ENCODE measurements at places on chromosomes 3 and 15. TPM values are rescaled to one million over a fixed set of nuclear protein-coding genes. Genes with fewer than 3 reads are reported as not detected.

DNA sequence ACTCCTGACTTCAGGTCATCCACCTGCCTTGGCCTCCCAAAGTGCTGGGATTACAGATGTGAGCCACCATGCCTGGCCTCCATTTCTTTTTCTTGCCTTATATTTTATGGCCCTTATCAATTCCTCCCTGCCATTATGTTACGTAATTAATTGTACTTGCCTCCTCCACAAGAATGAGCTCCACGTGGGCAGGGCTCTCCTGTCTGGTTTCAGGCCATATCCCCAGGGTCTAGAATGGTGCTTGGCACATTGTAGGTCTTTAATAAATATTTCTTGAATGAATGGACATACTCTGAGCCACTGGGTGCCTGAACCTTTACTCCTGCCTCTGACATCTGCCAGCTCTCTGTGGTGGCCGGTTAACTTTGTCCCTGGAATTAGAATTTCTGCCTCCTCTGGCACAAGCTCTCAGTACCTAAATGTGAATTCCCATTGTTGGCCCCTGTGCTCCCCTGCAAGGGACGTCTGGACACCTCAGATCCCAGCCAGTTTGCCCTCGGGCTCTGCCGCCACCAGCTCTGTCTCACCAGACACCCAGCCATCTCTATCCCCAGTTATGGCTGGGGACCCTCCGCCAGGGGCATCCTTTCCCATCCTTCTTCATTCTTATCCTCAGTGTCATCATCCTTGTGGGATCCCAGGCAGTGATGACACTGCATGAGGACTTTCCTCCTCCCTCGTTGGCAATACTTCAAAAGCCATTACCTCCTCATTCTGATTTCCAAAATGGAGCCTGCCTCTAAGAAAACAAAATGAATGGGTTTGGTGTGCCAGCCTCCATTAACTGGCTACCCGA, 165.6 kb upstream of the SMAD3 start:
- DNase-seq, result no peak

GRCh38 chr3:71176366-71176765, 407.2 kb downstream of the FOXP1 start:
- DNase-seq, result no peak

- no peak for DNase-seq
Observed at GRCh38 chr3:168544097-168544957, 448.6 kb upstream of the GOLIM4 start.

DNA sequence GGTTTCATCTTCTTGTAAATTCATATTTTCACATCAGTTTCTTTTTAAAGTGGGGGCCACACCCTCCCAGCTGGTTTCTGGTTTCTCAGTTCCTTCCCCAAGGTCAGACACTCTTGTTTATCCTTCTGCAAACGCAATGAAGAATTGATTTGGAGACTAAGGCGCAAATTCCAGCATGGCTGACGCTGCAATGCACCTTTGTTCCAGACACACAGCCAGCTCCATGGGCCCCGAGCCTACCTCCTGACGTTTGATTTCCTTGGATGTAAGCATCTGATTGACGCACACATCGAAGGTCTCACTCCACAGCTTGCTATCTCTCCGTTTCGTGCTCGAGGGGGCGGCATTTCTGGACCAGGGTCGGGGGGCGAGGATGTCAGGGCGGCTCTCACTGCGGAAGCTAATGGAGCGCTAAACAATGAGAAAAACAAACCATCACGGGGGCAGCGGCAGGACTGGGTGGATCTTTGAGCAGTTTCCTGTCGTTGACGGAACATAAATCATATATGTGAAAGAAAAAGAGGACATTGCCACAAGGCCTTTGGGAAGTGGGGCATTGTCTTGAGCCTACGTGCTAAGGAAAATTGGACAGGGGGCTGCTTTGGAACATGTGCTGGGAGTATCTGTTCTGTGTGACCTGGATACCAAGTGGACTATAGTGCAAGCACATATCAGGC, 46.9 kb downstream of the ARHGEF3 start:
- no peak for DNase-seq

DNA sequence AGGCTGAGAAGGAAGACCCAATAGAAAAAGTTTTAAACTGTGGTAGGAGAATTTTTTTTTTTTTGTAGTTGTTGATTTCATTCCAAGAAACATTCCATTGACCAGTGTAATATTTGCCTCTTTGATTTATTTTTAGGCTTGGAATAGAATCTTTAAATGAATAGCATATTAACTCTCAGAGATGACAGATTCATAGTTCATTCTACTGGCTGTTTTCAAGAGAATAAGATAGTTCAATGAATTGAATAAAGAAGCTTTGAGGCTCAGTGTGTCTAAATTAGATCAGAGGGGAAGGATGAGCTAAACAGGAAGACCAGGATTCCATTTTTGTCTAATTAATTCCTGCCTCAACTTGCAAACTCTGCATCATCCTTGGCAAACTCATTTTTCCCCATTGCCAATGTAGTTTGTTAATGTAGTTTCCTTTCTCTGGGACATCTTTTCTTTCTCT, 98.4 kb downstream of the NAALADL2 start:
- DNase-seq, result no peak

The ATP10A gene
- total RNA-seq, result 163 TPM
